ENCODE measurements at places on chromosomes 5 and 9.
A peak's percentile ranks its signal among the peaks of the same experiment; 100 is the strongest.

DNA sequence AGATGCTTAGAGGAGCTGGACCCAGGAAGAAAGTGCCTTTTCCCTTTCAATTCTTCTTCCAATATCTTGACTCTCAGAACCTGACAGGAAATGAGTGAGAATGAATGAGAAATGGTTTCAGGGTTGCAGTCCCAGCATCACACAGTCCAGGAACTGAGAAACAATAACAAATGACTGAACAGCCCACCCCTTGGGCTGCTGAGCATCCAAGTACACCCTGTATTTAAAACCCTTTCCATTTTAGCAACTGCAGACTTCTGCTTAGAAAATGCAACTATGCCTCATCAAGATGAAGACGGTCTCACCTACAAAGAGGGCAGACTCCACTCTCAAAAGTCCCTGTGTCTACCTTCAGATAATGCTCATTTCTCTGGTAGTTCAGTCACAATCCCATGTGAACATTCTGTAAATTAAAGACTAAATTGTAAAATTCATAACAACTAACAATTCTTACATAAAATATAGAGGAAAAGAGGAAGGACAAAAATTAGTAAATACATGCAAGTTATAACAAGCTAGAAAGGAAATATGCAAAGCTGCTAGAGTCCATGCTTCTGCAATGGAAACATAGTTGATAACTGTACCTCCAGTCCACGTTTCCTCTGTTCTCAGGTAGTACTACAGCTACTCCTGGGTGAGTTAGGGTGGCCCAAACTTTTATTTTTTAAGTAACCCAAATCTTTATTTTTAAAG lies 316.5 kb downstream of the ICE1 start:
- DNase-seq, result no peak

GRCh38 chr5:118692811-118693342 lies 295.5 kb downstream of the DTWD2 start:
- no peak for DNase-seq

DNA sequence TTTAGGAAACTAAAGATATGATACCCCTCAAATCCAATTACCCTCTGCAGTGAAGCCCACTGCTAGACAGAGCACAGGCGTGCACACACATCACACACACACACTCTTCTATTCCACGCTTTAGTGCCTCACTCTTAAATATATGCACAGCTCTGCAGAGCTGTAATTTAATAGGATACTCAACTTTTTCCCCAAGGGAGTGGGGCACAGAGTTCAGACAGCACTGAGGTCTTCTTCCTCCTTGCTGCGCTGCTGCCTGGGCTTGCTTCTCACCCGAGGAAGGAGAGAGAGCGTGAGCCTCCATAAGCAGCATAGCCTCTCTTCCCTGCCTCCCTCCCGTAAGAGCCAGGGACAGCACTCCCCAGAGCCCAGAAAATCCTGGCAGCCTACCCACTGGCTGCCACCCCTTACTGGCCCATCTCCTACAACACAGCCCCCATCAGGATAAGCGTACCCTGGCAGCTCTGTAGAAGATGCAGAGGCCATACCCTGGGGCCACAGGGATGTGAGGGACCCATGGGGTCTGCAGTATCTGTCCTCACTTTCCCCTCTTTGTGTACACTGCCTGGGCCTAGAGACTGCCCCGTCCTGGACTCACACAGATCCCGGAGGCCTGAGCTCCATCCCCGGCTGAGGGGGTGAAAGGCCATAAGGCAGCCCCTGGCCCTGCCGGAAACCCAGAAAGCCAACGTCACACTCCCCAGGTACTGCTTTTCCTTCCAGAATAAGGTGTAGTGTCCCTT lies 102.1 kb downstream of the C5orf15 start:
- DNase-seq, result no peak

GRCh38 chr5:23257656-23258055 lies 249.8 kb upstream of the PRDM9 start:
- no peak for DNase-seq

DNA sequence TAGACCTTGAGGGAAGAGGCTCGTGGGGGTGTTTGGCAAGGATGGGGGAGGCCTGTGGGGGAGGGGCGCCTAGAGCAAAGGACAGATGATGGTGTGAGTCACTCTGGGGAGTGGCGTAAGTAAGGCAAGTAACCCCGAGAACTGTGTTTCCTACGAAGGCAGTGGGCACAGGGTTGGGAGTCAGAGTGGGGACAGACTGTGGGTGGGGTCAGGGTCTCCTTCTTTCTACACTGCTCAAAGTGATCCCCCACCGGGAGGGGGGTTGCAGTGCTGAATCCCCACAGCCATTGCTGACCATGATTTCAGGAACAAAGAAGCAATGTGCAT lies 136.8 kb downstream of the TENT4A start:
- no peak for DNase-seq

GRCh38 chr5:171122372-171122771 lies 186.7 kb upstream of the TLX3 start:
- no peak for DNase-seq

GRCh38 chr9:15444141-15444540 lies 21.5 kb downstream of the SNAPC3 start:
- no peak for DNase-seq

GRCh38 chr5:158802941-158803341 lies 296.8 kb downstream of the EBF1 start:
- DNase-seq, result no peak

- no peak for DNase-seq
Measured at GRCh38 chr5:99023330-99023729, 94.5 kb upstream of the CHD1 start.

DNA sequence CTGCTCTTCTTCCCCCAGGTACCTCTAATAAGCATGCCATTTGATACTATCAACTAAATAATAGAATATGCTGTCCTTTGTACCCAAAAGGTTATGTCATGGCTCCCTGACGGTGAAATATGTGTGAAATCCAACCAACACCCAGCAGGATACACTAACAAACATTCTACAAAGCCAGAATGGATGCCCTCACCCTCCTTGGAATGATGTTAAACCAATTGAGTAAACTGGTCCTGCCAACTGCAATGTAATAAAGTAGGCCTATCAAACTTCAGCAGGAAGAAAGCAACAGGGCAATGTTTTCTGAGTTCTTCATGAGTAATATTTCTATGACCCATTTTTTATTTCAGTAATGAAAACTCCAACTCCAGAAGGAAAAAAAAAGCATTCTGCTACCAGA lies 24.9 kb downstream of the RGMB start:
- no peak for DNase-seq

- DNase-seq, result no peak
Measured at GRCh38 chr5:33232731-33233505, 207.8 kb upstream of the TARS1 start.

DNA sequence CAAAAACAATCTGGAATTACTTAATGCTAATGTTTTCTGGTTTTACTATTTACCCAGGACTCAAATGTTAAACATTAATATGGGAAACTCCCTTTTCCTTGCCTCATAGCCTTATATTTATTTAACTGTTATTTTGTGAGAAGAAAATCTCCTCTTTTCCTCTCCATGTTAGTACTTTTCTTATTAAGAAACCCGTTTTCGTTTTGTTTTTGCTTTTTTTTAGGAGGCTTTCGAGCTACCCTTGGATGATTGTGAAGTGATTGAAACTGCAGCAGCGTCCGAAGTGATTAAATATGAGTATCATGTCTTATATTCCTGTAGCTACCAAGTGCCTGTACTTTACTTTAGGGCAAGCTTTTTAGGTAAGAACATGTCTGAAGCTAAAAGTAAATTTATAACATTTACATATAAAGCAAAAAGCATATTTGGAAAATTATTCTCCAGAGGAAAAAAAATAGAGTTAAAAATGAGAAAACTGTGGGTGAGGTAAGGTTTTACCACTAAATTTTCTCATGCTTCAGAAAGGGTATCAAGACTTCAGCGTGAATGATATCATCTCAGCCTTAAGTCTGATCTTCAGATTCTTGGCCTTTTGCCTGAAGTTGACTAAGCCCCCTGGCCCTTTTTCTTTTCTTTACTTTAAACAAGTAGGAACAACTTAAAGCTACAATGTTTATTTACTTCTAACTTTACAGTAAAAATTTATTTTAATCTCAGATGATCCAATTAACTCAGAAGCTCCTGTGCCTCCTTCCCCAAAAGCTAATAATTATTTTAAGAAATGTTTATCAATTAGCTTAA lies 113.8 kb downstream of the RPS23 start:
- no peak for DNase-seq

DNA sequence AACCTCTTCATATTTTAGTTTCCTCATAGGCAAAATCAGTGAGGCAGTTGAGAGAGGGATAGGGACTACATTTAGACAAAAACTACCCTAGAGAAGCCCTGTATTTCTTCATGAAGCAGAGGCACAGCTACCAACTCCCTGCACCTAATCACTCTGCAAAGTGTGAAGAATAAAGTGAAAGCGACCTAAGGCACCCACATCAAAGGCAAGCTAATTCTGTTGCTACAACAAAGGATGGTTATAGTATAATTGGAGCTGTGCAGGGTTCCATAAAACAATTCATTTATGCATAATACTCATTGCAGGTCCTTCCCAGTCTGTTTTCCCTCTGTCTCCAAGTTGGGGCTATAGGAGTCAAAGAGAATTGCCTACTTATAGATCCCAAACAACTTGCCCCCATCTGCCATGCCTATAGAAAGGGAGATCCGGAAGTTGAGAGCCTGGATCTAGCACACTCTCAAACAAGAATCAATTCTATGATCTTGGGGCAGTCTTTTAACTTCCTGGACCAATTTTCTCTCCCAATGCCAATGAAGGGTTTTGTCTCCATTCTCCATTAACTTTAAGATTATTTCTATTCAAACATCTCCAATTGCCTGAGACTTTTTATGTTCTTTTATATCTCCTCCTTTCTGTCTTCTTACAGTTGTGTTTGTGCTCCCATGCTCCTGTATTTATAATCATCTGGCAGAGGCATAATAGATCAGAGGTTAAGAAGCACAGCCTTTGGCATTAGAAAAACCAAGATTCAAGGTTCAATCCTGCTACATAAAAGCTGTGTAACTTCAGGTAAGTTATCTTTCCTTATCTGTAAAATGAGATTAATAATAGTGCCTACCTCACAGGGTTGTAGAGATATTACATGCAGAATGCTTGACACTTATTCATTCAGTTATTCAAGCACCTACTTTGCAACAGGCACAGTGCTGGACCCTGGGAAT lies 56.0 kb upstream of the PTGER4 start:
- DNase-seq, result peak; percentile 15

- peak; percentile 92 for DNase-seq
Measured at GRCh38 chr5:463952-464351, 21.0 kb downstream of the EXOC3 start.

DNA sequence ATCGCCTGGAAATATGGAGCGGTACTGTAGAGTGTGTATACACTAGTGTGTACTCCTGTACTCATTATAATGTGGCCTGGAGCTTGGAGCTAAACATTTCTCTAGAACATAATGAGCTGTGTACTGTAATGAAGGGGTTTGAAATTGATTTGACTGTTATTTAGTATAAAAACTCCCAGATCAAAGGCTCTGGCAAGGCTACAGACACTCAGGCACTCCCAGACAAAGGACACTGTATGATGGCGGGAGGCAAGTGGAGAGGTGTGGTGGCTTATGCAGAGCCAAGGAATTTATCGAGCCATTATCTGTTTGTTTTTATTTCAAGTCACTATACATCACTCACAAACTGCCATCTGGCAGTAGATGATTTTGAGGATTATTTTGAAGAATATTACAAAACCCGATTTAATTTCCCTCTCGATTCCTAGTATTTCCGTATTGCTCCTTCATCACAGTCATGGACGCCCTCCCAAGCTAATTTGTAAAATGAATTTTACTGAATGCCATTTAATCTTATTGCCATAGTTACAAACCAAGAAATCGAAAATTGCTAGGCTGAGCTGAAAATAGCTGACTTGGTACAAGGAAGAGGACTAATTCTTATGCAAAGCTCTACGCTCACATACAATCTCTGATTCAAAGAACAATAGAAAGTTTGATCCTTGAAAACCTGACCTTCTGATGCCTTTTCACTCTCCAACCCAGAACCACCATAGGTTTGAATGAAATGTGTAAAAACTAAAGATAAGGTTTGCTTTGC lies 240.2 kb upstream of the SEMA6A start:
- no peak for DNase-seq

GRCh38 chr5:2326601-2327000 lies 424.9 kb downstream of the IRX2 start:
- no peak for DNase-seq

- no peak for DNase-seq
Measured at GRCh38 chr9:128689293-128689774, 312 bp downstream of the SET start.

GRCh38 chr5:172740428-172741205 lies 30.4 kb downstream of the DUSP1 start:
- DNase-seq, result no peak

DNA sequence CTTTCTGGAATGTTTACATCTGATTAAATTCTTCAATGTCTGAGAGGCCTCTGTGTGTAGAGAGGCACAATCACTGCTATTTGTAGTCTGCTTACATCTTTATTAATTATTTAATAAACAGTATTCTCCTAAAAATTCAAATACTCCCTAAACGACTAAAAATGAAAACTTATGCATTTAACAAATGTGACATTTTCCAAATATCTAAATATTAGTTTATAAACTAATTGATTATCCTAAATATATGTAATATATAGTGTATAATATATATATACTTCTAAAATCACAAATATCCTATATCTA lies 57.7 kb upstream of the ZBED3 start:
- no peak for DNase-seq

GRCh38 chr5:141484641-141485311 lies at the start of gene PCDHGC4:
Gene PCDHGC4, plus strand, starts transcription at chr5:141485030. Its CDS starts 144 bp downstream, at chr5:141485174.
- no peak for DNase-seq

DNA sequence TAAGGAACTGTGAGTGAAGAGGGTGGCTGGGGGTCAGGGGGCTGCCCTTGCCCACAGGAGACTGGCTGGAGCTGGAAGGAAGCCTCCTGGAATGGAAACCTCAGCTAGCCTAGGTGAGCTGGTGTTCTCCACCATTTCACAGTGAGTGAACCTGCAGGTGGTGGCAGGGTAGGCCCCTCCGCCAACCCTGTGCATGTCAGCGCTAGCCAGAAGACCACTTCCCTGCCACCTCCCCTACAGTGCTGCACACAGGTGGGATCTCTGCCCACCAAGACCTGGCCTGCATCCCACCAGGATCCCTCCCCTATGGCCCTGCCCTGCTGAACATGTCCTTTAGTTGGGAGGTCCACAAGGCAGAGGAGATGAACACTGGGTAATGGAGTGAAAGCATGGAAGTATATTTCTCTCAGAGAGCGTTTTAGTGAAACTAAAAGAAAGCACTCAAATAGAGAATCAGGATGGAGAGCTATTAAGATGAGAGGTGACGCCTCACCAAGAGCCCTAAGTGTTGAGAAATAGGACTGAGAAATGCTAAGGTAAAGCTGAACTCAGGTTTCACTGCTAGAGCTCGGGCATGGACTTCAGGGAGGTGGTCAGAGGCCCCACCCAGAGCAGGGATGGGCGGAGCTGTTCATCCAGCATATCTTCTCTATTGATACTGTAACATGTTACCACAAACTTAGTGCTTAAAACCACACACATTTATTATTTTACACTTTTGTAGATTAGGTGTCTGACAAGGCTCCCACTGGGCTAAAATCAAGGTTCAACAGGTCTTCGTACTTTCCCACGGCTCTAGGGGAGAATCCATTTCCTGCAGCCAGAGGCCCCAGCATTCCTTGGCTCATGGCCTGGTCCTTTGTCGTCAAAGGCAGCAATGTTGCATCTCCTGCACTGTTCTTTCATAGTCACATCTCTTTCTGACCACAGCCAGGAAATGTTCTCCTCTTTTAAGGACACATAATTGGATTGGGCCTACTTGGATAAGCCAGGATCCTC lies 83.2 kb downstream of the DIRAS2 start:
- no peak for DNase-seq
